ENCODE measurements at places on chromosomes 2 and 18.

- DNase-seq: no peak
Observed at GRCh38 chr2:229422063-229422462, 151.0 kb upstream of the PID1 start.

DNA sequence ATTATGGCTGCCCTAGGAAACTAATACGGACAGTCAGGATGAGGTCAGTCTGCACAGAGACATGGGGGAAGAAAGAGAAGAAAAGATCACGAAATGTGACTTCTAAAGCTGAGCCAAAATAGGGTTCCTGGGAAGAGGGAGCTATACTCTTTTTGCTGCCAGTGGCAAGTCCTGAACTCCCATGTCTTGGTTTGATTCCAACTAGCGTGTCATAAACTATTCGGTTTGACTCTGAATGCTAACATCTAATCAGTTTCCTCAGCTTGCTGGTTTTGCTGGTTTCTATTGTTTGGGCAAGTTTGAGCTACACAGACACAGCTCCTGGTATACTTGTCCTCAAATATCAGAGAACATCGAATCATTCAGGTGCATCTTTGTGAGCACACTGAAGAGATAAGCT is 80.5 kb upstream of the CYP1B1 start:
- DNase-seq: no peak

GRCh38 chr2:129459200-129459876 is 520.1 kb upstream of the RAB6C start:
- DNase-seq: no peak

GRCh38 chr2:206323033-206323432 is 48.6 kb downstream of the ZDBF2 start:
- DNase-seq: no peak

DNA sequence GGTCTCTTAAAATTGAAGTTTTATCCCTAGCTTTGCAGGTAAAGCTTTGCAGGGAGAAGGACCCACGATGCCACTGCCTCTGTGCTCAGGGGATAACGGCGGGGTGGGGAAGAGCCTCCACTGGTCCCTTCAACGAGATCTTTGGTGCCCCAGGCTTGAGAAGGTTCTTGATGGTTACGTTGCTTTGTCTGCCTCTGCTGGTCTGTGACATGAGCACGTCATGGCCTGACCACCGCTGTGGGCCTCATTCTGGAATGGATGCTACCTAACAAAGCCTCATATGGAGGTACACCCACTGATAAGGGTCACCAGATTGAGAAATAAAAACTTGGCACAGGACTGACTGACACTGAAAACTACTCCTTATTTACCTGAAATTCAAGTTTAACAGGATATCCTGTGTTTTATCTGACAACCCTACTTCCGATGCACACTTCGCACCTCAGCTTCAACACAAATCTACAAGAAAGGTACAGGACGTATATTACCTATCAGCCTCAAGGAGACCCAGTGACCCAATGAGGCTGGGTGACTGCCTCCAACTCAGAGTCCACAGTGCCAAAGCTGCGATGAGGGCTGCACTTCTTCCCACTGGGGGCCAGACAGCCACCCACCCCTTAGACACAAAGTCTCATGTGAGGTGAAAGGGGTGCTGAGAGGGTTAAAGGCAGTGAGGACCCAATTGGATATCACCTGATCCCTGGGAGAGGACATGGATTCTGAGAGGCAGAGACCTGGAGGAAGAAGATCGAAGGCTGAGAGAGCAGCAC is 64.9 kb downstream of the EIPR1 start:
- DNase-seq: no peak

GRCh38 chr2:222844323-222844722 is 16.5 kb upstream of the ACSL3 start:
- DNase-seq: peak; percentile 84

DNA sequence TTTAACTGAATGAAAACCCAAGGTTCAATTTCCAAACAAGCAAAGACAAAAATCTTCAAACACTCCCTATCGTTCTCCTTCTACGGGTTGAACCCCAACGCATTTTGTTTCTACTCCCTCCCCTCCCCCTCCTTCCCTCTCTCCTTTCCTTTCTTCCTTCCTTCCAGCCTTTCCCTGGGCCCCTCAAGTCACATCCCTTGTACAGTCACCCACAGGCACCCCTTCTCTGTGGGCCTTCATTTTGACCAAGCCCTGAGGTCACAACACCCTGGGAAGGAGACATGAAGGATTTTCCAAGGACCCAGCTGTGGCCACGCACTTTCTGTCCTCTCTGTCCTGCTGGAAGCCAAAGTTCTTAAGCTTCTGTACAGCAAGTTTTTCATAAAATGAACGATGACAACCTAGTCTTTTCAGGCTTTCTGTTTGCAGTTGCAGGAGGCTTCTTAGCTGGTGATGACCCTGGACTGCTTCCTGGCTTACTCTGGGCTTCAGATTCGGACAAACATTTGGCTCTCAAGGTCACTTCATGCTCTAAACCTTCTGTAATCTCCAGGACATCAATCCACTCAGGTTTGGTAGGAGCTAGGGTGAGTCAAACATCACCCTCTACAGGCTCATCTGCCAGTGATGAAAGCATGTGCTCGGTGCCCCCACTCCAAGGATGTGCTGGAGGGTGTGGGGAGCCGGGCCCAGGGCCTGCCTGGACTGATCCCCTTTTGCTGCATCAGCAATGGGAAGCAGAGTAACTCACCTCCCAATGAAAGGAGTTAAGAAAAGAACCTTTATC is 25.5 kb downstream of the TMEM247 start:
- no peak for DNase-seq

DNA sequence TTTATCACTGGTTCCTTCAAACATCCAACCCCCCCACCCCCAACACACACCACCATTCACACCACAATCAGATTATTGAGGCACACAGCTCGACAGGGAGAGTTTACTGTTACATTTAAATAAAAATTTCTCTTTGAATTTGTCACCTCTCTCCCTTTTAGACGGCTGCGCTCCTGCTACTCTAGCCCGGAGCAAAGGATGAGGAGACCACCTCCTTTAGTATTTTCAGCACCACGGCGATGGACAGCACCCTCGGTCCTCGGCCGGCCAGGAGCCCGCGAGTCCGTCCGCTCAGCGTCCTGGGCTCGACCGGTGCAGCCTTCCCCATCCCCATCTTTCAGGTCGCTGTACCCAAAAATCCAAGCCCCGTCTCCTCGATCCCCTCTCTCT is 892 bp downstream of the CELF4 start:
- no peak for DNase-seq

GRCh38 chr2:177520324-177520723 is 127.8 kb downstream of the AGPS start:
- DNase-seq: no peak

DNA sequence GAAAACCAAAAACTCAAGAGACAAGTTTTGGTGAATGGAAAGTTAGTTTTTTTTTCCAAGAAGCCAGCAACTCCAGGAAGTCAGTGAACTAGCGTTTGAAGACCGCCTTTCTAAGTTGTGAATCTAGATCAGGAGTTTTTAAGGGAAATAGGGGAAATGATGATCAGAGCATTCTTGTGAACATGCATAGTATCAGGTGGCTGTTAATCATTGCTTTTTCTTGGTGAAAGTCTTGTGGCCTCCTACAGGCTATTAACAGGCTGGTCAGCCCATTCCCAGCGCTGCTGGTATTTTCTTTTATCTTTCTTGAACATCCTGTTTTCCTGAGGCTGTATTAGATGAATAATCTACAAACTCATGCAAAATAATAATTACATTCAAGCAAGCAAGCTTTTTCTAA is 155.8 kb downstream of the PTPRM start:
- no peak for DNase-seq

- DNase-seq: no peak
Observed at GRCh38 chr2:224973112-224974016, 68.9 kb downstream of the DOCK10 start.

DNA sequence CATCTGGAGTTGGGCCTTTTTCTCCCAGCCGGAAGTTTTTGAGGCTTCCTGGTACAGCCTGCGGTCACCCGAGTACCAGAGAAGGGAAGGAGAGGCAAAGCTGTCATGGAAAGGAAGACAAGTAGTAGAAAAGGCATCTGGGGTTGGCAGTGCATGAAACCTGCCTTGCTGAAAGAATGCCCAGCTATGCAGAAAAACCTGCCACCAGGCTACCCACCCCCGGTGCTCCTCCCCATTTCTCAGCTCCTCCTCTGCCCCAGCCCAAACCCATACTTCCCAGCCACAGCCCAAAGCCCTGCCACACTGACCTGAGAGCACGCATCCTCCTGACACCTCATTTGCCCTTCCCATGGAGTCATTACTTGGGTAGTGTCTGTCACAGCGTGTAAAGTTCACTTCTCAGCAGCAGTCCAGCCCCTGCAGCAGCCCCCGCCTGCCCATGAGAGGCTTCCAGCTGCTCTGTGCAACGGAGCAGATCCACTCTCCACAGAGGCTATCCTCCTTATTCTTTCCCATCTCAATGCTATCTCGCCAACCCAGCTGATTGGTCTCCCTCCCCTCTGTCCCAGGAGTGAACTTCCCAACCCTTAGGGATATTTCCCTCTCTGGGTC is 40.4 kb upstream of the MAL start:
- no peak for DNase-seq

DNA sequence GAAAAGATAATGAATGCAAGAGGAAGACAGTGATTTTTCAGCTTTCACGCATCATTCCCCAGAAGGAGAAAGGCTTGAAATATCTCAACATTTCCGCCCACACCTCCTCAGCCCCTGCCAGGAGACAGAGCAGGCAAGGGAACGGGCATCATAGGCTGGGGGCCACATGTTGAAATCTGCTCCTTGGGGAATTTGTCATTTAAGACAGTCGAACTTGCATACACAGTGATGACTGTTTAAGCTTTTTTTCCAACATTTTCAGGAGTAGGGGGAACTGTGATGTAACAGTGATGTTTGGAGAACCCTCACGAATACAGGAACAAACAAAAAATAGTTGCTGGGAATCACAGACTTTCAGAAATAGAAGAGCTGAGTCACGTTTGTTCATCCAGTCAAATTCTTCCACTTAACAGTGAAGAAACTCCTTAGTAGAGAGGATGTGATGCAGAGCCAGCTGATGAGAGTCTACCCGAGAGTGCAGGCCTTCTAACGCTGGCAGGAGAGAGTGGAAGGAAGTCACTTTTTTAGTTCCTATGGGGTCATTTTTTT is 266.8 kb downstream of the ALPK2 start:
- DNase-seq: no peak

DNA sequence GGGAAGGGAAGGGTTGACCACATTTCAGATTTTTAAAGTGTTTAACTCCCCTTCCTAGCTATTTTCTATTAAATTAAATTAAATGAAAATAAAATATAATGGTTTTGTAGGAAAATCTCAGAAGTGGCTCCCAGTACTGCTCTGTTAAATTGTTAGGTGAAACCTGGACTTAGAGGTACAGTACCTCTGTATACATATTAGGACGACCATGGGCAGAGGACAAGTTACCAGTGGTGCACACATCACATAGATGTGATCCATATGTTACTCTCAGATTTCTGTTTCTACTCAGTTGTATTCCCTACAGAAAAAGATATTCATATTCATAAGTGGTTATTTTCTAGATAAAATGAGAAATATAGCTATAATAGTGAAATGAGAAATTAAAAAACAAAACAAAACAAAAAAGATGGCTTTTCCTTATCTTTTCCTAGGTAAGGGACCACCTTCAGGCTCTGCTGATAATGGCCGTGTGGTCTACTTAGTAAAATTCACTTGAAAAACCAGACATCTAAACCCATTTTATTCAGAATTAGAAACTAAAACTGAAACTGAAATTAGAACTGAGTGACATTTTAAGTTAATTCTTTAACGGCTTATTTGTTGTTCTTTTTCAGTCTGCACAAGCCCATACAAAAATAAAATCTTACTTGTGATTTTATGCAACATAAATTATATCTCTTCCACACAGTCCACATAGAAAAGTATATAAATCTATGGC is 832.5 kb upstream of the CHAC2 start:
- no peak for DNase-seq

DNA sequence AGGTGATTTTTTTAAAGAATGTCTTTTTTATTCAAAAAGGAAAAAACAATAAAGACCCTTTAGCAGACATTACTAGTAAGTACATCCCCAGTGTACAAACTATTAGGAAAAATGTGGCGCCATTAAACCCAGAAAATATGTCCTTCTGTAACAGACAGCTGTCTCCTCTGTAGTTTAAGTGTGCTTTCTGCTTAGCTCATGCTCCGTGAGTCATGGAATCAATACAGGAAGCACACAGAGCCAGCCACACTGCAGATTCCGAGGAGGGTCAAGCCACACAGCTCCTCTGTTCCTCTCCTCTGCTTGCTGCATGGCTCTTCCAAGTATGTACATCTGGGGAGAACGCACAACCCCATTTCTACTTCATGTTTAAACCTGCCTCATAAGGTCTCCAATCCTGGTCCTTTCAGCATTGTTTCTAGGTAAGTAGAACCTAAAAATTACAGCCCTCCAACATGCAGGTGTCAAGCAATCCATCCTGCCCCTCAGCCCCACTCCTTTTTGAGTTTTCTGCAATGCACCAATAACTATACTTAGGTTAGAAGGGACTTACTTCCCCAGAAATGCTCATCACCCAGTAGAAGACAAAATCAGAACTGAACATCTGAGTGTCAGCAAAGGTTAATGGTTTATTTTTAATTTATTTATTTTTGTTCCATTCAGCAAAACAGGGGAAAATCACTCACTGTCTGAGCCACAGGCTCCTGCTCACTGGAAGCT is 37.5 kb downstream of the ACVR1 start:
- DNase-seq: peak; percentile 68

DNA sequence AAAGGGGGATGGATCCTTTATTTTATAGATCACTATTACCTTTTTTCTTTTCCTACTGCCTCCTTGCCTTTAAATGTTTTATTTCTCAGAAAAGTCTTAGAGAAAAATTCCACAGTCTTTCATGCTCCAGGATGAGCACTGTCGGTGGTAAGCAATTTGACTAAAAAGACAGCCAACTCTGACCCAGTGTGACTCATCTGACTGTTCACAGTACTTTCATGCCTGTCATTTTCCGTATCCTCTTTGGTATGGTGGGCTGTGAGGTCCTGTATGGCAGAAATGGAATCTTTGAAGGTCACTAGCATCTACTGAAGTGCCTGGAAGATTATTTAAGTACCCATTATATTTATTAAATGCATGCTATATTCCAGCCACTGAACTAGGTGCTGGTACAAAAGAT is 2.1 kb upstream of the RFTN2 start:
- no peak for DNase-seq

DNA sequence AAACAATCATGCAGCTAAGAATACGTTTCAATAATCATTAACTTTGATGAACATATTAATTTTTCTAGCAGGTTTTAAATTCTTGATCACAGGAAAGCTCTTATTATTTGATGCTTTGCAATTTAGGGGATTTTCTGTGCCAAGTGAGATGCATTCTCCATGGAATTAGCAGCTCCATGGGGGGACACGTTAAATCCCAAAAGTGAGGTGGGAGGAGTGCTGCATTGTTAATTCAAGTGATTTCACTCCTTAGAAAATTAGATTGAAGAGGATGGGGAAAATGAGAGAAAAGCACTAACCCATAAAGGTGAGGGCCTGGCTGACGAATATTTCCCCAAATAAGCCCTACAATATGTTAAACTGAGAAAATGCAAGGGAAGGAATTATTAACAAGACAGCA is 69.2 kb downstream of the ACVR1C start:
- no peak for DNase-seq

DNA sequence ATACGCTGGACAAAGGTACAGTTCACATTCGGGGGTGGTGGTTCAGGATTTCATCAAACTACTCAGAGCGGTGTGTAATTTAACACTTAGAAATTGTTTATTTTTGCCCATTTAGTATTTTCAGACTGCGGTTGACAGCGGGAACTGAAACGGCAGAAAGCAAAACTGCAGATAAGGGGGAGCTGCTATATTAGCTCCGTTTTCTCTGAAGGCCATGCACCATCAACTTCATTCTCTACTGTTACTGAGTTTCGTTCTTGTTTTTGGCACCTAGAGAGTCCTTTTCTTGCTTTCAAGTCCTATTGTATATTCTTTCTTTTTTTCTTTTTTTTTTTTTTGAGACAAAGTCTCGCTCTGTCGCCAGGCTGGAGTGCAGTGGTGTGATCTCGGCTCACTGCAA is 121.5 kb upstream of the SP3 start:
- DNase-seq: no peak

Measured in AML-193 (cell line).